Central memory CD4-positive, alpha-beta T cell (primary cell): ENCODE measurements at places on chromosomes 6 and 20.

GRCh38 chr6:170018422-170018935 lies 267.1 kb downstream of the ERMARD start:
- DNase-seq = no peak

DNA sequence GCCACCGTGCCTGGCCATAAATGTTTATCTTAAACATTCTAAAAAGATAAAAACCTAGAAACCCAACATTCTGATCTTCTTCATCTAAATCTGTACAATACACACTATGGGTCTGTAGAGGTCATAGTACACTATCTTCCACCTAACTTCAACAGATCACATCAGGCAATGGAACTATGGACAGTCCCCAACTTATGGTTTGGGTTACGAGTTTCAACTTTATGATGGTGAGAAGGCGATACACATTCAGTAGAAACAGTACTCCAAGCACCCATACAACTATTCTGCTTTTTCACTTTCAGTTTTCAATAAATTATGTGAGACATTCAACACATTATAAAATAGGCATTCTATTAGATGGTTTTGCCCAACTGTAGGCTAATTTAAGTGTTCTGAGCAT lies 23.1 kb downstream of the FKBP5 start:
- DNase-seq = no peak

DNA sequence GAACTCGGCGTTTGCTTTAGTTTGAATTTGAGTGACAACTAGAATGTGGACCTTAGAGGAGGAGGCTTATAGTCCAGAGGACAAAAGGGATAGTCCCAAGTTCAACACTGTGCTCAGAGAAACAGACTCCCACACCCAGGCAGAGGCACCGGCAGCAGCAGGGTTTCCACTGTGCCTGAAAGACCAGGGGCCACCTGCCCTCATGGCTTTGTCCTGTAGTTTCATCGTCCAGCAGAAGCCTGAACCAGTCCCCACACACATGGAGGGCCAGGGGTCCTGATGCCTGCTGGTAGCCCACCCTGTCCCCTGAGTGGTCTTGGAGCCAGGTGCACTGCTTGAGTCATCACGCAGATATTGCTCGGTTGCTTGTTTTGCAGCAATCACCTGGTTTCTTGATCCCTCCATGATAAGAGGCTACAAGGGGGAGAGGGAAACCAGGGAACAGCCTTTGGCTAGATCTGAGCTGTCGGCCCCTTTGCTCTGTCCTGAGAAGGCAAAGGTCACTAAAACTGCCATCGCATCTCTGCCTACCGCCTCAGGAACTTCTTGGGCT lies 7.2 kb upstream of the ACSS1 start:
- DNase-seq = no peak

DNA sequence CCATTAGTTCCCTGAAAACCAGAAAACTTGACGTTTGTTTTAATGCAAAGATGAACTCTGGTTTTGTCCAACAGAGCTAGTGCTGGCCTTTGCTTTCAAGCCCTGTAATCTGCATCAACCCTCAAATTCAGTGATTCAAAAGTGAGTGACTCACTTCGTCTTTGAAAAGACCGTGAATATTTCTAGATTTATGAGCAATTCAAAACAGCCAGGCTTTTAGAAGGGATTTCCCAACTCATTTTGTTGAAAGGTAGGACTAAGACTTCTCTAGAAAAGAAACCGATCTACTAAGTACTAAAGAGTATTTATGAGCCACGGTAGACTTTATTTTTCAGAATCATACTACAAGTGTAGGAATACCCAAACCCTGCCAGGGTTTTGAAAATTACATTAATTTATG lies 121.5 kb downstream of the UST start:
- DNase-seq = no peak

- DNase-seq = no peak
Measured at GRCh38 chr6:155400654-155400965, 55.0 kb downstream of the NOX3 start.

DNA sequence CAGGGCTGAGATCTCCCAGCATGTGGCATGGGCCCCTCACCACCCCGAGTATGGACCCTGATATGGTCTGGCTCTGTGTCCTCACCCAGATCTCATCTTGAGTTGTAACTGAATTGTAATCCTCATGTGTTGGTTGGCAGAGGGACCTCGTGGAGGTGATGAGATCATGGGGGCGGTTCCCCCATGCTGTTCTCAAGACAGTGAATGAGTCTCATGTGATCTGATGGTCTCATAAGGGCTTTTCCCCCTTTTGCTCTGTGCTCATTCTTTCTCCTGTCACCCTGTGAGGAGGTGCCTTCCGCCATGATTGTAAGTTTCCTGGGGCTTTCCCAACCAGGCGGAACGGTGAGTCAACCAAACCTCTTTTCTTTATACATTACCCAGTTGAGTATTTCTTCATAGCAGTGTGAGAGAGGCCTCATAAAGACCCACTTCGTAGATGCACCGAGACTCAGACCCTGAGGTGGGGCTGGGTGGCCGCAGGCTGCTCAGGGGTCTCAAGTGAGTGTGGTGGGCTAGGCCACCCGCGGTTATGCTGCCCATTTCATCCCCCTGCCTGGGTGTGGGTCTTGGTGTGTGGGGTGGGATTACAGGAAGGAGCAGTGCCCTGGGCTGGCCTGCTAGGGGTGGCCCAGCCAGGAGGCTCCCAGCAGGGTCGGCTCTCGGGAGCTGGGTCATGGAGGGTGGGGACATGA lies 26.2 kb upstream of the GATA5 start:
- DNase-seq = peak; percentile 46

- no peak for DNase-seq
Measured at GRCh38 chr6:20661721-20662120, 127.5 kb downstream of the CDKAL1 start.

DNA sequence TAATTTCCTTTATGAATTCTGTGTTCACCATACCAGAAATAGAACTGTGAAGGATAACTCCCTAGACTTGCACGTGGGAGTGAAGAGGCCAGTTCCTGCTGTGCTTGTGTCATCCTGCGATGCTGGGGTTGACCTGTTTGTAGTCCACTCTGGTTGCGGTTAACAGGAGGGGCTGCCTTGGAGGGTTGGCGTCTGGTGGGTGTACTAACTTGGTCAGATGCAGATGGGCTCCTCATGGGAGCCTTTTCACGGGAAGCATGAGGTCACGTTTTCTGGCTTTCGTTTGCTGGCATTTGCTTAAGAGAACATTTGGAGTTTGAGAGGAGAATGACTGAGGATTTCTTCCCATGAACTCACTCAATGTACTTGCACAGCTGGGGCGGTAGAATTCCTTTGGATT lies 41.2 kb downstream of the IGF2R start:
- DNase-seq = no peak

DNA sequence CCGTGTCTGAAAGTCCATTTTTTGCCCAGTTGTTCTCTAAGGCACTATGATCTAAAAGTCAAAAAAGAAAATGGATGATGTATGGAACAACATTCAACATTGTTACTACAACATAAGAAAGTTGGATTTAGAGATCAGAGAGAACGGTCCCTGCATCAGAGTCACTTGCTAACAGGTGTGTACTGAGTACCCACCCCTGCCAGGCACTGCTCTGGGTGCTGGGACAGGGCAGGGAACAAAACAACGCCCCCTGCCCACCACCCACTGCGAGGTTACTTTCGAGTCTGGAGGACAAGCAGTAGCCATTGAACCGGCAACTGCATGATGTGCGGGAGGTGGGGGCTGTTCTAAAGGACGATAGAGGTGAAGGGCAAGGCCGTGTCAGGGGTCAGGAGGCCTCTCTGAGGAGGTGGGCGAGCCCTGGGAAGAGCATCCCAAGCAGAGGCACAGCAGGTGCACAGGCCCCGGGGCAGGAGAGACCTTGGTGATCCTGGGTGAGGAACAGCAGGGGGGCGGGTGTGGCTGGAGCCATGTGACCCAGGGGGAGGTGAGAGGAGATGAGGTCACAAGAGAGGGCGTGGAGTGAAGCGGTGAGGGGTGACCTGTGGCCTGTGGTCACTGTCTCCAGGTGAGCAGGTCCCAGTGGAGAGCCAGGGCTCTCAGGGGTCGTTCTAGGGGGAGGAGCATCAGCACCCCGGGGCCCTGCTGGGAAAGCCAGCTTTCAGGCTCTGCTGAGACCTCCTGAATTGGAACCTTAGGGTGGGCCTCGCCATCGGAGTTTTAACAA lies 197.5 kb upstream of the SULF2 start:
- no peak for DNase-seq

DNA sequence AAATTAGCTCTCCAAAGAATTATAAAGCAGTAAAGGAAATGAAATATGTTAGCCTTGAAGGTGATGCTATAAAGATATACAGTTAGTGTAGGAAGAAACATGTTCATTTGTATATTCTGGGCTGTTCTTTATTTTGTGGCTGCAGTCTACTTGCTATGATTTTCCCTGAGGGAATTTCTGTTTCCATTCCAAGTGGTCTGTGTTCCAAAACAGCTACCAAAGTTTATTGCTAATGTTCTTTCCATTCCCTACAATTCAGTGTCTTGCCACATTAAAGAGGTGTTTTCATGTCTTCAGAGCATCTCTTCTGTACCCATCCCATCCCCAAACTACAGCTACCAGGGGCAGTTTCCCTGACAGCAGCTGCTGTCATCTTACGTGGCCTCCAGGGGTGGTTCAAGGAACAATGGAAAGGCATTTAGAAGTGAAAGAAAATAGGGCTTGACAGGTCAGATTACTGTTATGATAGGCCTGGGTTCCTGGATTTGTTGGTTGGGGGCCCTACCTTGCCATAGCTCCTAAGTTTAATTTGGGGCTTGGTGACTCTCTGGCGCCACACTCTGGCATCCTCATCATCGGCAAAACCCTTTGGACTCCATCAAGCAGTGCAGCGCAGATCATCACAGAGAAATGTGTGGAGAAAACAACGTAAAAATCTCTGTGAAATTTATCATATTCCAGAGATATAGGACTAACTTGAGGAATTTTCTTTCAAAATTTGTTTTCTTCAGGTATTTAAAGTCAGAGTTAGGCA lies 33.8 kb upstream of the AIG1 start:
- DNase-seq = peak; percentile 23

GRCh38 chr6:160930547-160931377 lies 60.8 kb upstream of the MAP3K4 start:
- DNase-seq = peak; percentile 40

- DNase-seq = no peak
Measured at GRCh38 chr20:10489853-10490252, 54.7 kb downstream of the SLX4IP start.

GRCh38 chr6:67591910-67592309 lies 1043.2 kb upstream of the ADGRB3 start:
- no peak for DNase-seq

DNA sequence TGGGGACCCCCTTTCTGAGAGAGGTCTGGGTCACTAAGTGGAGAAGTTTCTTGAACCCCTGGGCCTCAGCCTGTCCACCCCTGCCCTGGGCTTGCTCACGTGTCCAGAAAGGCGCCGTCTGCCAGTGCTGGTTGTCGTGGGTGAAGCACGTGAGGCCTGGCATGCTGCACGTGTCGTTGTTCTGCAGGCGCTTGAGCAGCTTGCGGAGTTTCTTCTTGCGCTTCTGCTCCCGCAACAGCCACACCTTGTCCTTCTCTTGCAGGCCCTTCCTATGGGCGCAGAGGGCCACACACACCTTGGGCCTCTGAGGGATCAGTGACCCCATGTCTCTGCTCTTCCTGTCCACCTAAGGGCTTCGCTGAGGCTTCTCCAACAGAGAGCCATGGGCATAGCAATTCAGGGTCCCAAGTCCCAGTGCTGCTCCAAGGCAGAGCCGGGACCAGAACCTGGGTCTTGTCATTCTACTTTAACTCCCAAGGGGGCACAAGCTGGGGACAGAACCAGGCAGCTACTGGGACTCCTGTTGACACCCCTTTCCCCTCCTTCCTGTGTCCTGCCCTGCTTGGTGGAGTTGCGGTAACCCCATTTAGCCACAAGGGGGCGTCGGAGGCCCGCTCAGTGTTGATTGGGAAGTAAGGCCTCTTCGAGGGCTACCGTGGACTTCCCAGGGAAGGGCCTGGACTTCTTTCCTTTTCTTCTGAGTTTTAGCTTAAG lies 121.8 kb downstream of the SULF2 start:
- peak; percentile 62 for DNase-seq

GRCh38 chr6:157962601-157963302 lies 18.9 kb upstream of the SYNJ2 start:
- DNase-seq = no peak

GRCh38 chr6:17242087-17242486 lies 39.1 kb upstream of the RBM24 start:
- no peak for DNase-seq

- no peak for DNase-seq
Measured at GRCh38 chr6:137112067-137112355, 61.4 kb downstream of the IL22RA2 start.

DNA sequence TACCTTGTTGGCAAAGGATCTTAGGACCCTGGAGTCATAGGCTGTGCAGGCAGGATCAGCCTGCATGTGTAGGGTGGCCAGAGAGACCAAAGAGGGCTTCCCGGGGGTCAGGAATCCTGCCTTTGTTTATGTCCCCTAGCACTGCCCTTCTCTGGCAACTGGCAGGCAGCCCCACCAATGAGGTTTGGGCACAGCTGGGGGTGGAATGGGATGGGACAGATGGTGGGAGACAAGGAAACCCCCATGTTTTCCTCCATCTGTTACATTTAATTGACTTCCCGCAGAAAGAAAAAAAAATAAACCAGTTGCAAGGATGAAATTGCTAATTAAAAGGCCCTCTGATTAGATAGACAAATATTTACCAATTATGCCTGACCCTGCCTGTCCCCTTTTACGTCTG lies 27.6 kb downstream of the CD40 start:
- no peak for DNase-seq

- DNase-seq = no peak
Measured at GRCh38 chr6:105868823-105869460, 217.2 kb upstream of the PRDM1 start.

DNA sequence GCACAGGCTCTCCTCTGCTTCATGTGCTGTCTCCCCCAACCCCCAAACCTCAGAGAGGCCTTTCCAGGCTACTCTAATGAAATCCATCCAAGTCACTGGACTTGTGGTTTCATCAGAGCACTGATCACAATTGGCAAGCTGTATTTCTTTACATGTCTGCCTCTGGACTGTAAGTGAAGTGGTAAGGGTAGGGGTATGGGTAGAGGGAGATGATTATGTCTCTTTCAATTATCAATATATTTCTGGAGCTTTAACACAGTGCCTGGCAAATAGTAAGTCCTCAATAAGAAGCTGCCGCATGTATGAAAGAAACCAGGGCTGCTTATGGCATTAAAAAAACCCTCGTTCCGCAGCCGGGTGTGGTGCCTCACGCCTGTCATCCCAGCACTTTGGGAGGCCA lies 5.4 kb downstream of the TRERF1 start:
- DNase-seq = no peak

GRCh38 chr20:4127344-4127743 lies 112.0 kb upstream of the RNF24 start:
- DNase-seq = no peak

- no peak for DNase-seq
Measured at GRCh38 chr6:148934539-148934938, 187.7 kb downstream of the UST start.
